ENCODE measurements at places on chromosomes 11 and 22.

GRCh38 chr11:133598906-133599305 is 66.6 kb upstream of the OPCML start:
- no peak for DNase-seq

DNA sequence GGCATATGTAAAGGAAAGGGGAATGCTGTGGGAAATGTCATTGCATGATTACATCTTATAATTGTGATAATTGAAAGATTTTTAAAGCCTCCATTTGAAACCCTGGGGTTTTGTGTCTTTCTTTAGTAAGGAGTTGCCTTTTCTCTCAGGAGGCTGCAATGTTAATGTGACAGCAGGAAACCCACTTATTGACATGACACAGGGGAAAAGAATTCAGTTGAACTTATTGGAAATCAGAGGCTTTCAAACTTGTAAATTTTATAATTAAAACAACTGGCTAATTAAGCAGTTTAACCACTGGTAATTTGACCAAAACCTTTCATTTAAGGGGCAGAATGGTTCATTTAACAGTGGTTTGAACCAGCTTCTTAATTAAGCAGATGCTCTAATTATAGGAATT is 31.2 kb downstream of the MRPL48 start:
- DNase-seq, result no peak

DNA sequence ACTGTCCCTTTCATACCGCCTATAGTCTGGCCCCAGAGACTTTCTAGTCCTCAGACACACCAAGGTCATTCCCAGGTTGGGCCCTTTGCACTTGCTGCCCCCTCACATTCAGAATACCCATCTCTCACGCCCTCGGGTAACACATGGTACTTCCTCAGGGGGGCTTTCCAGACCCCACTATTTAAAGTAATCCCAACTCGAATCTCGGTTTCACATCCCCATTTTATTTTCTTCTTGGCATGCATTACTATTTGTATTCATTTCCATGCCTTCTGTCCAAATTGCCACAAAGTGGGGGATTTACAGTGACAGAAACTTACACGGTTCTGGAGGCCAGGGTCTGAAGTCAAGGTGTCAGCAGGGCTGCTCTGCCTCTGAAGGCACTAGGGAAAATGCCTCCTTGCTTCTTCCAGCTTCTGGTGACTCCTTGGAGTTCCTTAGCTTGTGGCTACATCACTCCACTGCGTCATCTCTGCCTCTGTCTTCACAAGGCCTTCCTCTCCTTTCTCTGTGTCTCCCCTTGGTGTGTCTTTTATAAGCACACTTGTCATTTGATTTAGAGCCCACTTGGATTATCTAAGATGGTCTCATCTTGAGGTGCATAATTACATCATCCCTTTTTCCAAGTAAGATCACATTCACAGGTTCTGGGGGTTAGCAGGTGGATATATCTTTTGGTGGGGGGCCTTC is 15.1 kb downstream of the RCN1 start:
- DNase-seq, result no peak

DNA sequence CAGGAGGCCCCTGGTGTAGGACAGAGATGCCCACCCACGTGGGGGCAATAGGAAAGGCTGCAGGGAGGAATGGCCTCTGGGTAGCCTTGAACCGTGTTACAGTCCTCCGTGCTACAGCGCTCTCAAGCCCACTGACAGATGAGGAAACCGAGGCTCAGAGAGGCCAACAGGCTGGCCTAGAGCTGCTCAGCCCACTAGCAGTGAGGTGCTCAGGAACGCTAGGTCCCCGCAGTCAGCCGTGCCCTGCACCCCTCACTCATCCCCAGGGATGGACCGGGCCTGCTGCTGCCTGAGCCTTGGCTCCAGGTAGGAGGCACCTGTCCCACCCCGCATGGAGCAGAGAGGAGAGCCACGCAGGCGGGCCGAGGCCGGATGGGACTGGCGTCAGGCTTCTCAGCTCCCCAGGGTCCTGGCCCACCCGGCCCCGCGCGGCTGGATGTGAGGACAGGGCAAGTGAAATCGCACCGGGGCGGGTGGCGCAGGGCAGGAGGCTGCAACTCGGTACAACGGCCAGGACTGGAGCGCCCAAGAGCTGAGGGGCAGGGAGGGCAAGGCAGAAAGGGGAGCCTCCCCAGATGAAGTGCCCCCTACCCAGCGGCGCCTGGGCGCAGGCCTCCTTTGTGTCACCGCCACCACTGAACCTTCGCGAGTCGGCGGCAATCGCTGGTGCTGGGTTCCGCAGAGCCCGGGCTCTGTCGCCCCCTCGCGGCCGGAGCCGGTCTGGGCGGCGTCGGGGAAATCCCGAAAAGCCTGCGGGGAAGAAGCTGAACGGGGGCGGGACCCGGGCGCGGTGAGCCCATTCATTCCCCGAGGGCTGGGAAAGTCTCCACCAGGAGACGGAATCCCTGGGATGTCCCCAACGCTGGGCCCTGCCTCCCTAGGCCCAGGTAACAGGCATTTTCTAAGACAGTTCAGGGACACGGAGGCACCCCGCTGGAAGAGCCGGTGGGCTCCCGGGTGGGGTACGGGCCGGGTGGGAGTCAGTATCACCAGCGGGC is 8.4 kb upstream of the SLC2A11 start:
- DNase-seq, result peak; percentile 74

GRCh38 chr22:19234126-19234896 is 55.8 kb upstream of the SLC25A1 start:
- DNase-seq, result no peak

GRCh38 chr22:48373626-48374173 is 1454.0 kb downstream of the BRD1 start:
- DNase-seq, result no peak

GRCh38 chr22:19014886-19015285 is 78.8 kb upstream of the PRODH start:
- no peak for DNase-seq

DNA sequence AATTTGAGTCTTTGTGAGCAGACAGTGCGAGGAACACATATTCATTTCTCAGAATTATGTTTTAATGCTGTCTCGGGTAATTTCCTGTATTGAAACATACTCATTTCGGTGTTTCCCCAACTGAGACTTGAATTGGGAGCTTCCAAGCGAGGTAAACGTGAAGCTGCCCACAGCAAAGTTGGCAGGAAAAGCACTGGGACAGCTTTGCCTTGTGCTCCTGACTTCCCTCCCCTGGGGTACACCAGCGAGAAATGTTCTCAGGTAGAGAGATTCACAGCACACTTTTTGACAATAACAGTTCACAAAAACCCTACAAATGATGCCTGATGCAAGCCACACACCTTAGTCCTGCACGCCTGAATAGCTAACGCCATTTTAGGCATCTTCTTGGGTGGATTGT is 3.1 kb downstream of the HTR3B start:
- no peak for DNase-seq

- DNase-seq, result no peak
Measured at GRCh38 chr11:111526501-111526900, 11.9 kb downstream of the HOATZ start.

- no peak for DNase-seq
Measured at GRCh38 chr22:45306139-45306538, 3.6 kb upstream of the FAM118A start.

- DNase-seq, result no peak
Measured at GRCh38 chr11:92576315-92576714, 351.7 kb downstream of the FAT3 start.

- peak; percentile 53 for DNase-seq
Measured at GRCh38 chr11:73980001-73980961, 2.4 kb downstream of the UCP2 start.

All from stimulated activated CD8-positive, alpha-beta memory T cell treated with anti-CD3 and anti-CD28 coated beads, Interleukin-7, amount 100 ng/mL, for 1 hour (primary cell).